ENCODE measurements at places on chromosomes 7 and 10. TPM values are rescaled to one million over a fixed set of nuclear protein-coding genes. Genes with fewer than 3 reads are reported as not detected.

DNA sequence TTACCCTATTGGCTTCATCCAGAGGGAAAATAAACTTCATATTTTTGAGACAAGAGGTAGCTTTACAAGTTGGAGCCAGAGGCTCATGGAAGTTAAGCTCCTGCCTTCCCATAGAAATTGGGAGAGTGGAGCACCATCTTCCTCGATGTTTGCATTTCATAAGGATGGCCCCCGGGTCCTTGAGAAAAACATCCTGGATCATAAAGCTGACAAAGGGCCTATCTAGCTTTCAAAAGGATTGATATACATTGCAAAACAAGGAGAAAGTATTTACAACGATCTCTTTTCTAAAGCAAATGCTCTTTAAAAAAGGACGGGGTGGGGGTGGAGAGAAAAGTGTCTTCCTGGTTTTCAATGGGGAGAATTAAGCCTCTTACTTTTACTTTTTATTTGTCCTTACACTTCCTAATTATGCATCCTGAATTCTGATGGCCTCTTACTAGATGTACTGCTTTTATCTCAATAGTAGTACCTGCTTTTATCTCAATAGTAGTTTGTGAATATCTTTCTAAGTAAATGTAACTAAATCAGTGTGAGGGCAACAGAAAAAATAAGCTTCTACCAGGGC lies 65.6 kb downstream of the PTPRZ1 start:
- no peak for DNase-seq

Gene LOXL4
- 5.0 TPM for total RNA-seq

DNA sequence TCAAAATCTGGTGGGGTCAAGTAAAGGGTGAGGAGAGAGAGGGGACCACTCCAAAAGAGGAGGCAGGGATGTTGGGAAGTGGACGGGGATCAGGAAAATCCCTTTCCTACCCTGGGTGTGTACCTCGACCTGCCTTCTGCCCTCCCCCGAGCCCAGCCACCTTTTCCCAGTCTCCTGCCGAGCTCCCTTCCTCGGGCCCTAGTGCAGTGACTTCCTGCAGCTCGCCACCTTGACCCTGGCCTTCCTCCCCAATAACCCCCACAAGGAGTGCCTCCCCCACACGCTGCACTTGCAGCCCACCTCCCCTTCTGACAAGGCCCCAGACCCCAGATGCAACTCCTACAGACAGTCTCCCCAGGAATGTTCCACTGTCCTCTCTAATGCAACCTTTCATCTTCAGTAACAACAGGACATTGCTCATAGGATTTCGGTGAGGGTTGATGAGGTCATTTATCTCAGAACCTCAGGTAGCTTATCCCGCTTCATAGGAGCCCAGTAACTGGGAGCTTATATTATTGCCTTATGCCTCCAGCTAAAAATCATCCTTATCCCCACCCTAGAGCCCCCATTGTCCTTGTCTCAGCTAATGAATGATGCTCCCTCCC lies 90.1 kb downstream of the MKI67 start:
- no peak for DNase-seq

DNA sequence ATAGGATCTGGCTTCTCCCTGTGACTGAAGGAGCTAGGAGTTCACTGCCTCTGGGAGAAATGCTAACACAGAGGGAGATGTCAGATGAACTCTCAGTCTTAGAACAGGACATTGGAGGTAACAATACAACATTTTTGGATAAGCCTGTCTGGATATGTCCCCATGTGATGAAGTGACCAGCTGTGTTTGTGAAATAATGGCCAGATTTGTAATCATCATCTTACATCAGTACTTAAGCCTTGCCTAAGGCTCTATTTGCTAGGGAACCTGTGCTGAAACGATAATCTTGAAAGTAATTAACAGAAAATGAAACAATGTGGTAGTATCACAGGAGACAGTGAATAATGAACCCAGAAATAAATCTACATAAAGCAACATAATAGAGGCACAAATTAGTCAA lies 56.2 kb downstream of the CRPPA start:
- DNase-seq, result no peak

Gene IL6
- 201 TPM for total RNA-seq

Gene RAPGEF5
- total RNA-seq, result 34.7 TPM

DNA sequence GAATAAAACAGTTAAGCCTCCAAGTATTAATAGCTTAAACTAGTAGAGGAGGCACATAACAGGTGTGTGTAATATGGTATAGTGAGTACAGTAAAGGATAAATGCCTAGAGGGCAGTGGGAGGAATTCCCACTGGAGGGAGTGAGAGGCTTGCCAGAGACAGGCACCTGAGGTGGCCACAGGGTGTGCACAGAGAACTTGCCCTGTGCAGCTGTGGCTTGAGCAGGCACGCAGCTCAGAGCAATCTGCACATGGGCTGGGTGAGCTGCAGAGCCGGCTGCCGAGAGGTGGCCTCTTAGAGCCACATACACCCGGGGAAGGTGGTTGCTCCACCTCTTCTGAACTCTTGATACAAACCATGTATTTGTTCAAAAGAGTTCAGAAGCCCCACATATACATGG lies 237.1 kb downstream of the COBL start:
- no peak for DNase-seq

DNA sequence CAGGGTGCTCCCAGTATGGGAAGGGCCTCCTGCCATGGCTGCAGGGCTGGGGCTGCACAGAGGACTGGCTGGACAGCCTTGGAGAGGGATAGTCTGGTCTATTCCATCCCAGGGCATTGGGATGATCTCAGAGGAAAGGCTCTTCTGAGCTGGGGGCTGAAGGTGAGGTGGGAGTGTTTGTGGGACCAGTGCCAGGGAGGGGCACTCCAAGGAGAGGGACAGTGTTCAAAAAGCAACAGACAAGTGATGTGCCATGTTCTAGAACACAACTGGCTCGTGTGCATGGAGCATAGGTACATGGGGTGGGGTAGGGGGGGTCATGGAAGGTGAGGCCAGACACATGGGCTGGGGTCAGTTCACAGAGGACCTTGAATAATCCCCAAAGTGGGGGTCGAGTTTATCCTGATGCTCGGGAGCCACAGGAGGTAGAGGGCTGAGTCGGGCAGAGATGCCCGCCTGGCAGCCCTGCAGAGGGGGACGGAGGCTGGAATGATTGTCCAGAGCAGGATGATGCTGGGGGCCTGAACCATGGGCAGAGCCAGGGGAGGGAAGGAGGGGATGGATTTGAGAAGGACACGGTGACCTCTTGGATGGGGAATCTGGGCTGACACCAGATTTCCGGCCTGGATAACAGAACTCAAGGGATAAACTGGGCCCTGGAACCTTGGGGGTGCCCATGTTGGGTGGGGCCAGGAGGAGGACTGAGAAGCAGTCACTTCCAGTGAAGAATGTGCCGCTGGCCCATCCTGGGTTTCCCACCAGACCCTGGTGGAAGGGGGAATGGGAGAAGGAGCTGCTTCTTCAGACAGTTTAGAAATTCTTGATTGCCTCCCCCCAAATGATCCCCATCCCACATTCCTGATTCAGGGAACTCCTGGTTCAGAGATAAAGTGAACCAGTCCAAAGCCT lies 50.4 kb downstream of the NEURL1 start:
- DNase-seq, result no peak

Gene GPC2
- 0.48 TPM for total RNA-seq

DNA sequence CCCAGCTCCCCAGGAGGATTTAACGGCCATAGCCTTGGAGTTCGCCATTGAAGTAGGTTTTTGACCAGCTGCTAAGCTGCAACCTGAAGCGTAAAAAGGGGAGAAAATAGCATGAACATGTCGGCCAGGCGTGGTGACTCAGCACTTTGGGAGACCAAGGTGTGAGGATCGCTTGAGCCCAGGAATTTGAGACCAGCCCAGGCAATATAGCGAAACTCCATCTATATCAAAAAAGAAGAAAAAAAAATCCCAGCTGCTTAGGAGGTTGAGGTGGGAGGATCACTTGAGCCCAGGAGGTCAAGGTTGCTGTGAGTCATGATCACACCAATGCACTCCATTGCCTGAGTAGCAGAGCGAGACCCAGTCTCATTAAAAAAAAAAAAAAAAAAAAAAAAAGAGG lies 32.2 kb upstream of the MCU start:
- no peak for DNase-seq

Gene CYP2E1
- total RNA-seq, result 0.31 TPM

GRCh38 chr7:40551685-40552576 lies 417.1 kb downstream of the SUGCT start:
- DNase-seq, result no peak

- DNase-seq, result peak; percentile 70
These were observed 23.6 kb downstream of the GNA12 start for GRCh38 chr7:2820508-2820934.

Gene UCMA
- not detected for total RNA-seq

DNA sequence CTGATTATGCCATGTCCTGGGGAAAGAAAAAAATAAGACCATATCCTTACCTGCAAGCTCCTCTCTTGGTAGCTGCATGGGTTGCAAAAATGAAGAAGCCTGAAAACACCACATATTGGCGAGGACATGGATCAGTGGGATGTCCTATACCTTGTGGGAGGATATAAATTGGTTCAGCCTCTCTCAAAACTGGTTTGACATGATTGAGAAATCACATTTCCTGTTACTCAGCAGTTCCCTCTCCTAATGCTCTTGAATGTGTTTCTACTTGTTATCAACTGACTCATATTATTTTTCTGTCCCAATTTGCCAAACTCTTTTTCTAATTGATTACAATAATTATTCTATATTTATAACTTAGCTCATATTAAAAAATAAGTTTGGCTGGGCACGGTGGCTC lies 380.2 kb downstream of the EXOC4 start:
- DNase-seq, result no peak

DNA sequence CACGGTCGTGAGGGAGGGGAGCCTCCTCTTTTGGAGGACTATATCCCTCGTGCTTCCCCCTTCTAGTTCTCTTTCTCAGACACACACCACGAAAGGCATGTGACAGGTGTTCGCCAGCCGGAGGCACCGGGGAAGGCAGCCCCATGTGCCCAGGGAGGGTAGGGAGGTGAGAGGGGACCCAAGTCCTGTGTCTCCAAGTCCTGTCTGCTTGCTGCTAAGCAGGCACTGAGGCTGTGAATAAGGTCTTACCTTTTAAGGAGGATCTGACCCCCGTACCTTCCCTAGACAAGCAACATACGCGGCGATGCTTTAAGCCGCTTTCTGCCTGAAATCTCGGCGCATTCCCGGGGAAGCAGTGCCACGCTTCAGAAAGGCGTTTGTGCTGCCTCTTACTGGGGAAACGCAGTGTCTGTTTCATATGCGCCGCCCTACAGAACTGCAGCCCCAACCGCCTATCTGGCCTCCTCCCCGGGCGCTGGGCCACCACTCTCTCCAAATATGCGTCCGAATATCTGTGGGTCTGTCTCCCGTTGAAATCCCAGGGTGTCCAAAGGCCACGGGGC lies 770 bp downstream of the PLXNA4 start:
- no peak for DNase-seq

- DNase-seq, result no peak
These were observed 17.0 kb downstream of the FAM20C start for GRCh38 chr7:209416-209815.

- DNase-seq, result no peak
These were observed 42.9 kb upstream of the MMD2 start for GRCh38 chr7:5001911-5002310.

Gene NXPH1
- not detected for total RNA-seq

- DNase-seq, result no peak
These were observed 213.0 kb upstream of the CHRM2 start for GRCh38 chr7:136655414-136655813.

- no peak for DNase-seq
These were observed 18.1 kb downstream of the POLR1F start for GRCh38 chr7:19690736-19691135.

- no peak for DNase-seq
These were observed 115.5 kb upstream of the CREB5 start for GRCh38 chr7:28296571-28297483.

DNA sequence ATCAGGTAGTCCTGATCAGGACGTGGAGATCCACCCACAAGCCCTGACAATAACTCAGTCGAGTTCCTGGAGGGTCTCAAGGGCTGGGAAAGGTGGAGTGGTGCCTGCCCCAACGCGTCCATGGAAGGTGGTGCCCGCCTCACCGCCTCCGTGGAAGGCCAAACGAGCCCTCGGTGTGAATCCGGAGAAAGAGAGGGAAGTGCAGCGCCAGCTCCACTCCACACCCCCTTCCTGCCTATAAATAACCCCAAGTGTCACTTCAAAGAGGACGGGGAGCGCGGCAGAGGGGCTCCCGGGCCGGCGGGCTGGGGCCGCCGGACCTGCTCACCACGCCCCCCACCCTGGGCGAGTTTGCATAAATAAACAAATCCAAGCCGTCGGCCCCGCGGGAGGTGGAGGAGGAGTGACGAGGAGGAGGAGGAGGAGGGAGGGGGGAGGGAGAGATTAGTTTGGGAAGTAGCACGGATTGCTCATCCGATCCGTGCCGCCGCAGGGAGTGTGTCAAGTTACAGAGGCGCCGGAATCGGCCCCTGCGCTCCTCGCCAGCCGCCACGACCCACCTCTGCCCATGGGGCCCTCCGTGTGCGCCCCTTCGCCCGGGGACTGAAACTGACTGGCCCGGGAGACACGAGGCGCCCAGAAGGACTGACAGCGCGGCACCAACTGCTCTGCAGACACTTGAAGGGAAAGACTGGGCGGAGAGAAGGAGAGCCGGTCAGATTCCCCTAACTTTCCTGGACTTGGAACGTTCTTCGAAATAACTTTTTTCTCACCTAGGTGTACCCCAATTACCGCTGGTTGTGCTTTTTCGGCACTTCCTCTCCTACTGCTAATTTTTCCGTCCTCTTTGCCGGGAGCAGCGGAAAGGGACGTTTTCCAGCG lies at the start of gene COL13A1:
Gene COL13A1 (plus strand): TSS at position 473 of the 882 bp plus-strand sequence. CDS start 518 bp downstream, outside the sequence.
- DNase-seq, result no peak

DNA sequence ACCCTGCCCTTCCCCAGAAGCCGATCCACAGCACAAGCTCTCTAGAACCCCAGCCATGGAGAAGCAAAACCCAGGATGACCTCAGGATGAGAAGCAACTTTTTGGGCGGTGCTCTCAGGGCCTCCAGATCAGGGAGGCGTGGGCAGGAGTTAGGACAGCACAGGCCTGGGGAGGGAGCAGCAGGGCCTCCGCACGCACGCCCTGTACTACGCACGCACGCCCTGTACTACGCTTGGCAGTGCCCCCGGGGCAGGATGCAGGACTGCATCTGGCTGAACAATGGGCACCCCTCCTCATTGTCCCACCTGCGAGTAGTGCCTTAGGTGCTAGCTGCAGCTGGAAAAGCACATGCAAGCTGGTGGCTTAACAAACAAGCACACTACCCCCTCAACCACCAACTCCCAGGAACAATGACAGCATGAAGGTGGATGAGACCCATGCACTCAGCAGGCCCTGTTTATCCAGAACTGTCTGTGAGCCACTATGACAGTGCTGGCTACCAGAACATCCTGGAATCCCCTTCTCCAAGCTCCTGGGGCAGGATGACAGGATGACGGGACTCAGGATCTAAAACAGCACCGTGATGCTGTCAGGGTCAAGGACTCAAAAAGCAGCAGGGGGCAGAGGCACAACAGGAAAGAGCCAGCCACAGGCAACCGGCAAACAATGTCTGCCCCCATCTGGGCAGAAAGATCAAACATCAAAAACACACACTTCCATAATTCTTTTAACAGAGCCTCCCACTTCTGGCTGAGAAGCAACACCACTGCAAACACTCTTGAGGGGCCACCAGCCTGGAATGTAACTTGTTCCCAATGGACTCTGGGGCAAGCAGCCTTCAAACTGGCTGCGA lies 11.8 kb downstream of the PODXL start:
- no peak for DNase-seq

GRCh38 chr7:42549866-42550485 lies 313.0 kb upstream of the GLI3 start:
- DNase-seq, result no peak

Gene PYROXD2
- 8.5 TPM for total RNA-seq

All from omental fat pad (tissue), 4 donors.